ENCODE measurements at places on chromosomes 5 and 9.

- no peak for DNase-seq
These were observed 62.7 kb downstream of the ZSWIM6 start for GRCh38 chr5:61394793-61395192.

GRCh38 chr5:176899946-176900779, 1.0 kb upstream of the HK3 start:
- DNase-seq: no peak

DNA sequence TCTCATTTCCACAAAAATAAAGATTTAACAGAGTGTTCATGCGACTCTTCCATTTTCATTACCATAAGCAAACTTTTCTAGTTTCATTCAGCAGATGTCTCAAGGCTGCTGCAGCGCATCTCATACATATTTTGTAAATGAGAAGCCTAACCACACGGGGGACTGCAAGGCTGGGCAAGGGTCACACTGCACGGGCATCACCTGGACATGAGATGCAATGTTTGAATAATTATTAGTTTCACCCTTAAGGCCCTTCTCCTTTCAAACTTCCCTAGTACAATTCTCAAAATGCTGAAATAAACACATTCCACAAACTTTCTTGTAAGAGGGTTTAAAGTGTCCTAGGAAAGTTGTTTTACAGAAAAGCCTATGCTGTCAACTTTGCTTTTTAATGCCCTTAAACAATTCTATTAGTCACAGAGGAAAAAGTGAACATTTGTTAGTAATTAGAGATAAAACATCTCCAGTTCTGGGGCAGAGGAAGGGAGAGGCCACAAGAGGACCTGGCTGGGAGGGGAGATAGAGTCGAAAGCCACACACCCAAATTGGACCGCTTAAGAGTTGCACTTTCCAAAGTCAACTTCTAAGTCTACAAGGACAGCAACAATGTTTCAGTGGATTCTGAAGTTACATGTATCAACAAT, 1.3 kb downstream of the DENND1A start:
- DNase-seq: no peak

- no peak for DNase-seq
These were observed 138.3 kb downstream of the RFK start for GRCh38 chr9:76255781-76256455.

DNA sequence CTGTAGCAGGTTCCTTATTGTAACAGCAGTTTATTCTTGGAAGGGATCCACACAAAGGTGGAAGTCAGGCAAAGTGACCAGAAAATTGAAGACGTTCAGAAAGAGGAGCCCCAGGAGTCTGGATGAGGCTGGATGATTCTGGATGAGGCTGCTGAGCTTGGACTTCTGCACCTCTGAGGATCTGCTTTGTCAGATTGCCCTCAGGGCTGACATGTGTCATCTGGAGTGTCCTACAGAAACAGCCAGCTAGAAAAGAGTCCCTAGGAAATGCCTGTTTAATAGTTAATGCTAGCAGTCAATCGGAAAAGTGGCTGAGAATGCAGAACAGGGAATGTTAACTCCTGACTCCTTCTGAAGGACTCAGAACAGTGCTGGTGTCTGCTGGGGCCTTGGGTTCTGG, 236.4 kb downstream of the LRRC70 start:
- DNase-seq: no peak

DNA sequence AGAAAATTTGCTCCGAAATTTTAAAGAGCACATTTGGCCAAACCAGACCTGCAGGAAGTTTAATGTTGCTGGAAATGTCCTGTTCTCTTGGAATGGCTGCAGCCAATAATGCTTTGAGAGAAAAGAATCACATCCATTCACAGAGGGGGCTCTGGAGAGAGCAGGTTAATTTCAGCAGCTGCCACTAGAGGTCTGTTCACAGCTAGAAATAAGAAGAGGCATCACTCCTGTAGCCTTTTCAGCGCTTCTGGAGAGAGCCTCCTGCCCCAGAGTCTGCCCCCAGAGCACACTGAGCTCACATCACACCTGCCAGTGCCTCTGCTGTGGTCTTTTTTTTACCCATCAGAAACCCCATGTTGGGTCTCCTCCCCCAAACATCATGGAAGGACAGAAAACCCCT, 124.8 kb upstream of the RAD23B start:
- no peak for DNase-seq

DNA sequence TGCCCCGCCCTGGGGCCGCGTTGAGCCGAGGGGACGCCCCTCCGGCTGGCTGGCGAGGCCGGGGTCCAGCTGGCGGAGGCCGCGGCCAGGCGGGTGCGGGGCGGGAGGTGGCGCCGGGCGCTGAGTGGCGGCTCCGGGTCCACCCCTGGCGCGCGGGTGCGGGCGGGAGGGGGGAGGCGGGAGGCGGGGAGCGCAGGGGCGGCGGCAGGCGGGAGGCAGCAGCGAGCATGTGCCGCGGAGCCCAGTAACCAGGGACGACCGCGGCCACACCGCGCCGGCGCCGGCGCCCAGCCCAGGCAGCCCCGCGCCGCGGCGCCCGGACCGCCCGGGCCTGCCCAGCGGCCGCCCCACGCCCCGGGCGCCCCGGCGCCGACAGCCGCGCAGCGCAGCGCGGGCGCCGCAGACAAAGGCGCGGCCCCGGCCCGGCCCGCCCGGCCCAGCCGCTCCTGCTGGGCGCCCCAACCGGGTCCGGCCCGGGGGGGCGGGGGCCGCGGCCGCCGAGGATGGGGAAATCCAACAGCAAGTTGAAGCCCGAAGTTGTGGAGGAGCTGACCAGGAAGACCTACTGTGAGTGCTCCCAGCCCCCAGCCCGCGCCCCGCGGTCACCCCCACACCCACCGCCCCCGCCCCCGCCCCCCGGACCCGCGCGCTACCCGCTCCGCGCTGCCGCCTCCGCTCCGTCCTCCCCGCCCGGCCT, at the start of gene NCS1:
Gene NCS1 (plus strand): TSS at position 244 of the 697 bp plus-strand sequence. CDS start 260 bp downstream, at position 504.
- DNase-seq: peak; percentile 19

GRCh38 chr9:134263596-134263995, 62.7 kb upstream of the RXRA start:
- no peak for DNase-seq

DNA sequence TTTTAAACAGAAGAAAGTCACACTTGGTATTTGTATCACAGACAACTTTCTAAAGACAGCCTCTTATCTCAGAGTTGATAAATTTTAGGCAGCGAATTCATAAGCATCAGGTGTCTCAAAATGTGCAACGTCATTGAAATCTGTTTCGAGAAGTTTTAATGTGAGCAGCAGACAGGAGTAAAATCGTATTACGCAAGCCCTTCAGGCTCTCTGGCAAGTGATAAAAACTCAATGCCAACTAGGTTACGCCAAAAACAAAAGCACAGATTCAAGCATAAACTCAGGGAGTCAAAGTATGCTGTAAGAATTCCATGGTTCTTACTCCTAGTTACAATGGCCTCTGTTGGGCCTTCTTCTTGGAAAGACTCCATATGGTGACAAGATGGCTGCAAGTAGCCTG, 244.7 kb downstream of the SEMA5A start:
- DNase-seq: no peak

GRCh38 chr5:123398058-123398733, 25.0 kb downstream of the CEP120 start:
- DNase-seq: no peak

DNA sequence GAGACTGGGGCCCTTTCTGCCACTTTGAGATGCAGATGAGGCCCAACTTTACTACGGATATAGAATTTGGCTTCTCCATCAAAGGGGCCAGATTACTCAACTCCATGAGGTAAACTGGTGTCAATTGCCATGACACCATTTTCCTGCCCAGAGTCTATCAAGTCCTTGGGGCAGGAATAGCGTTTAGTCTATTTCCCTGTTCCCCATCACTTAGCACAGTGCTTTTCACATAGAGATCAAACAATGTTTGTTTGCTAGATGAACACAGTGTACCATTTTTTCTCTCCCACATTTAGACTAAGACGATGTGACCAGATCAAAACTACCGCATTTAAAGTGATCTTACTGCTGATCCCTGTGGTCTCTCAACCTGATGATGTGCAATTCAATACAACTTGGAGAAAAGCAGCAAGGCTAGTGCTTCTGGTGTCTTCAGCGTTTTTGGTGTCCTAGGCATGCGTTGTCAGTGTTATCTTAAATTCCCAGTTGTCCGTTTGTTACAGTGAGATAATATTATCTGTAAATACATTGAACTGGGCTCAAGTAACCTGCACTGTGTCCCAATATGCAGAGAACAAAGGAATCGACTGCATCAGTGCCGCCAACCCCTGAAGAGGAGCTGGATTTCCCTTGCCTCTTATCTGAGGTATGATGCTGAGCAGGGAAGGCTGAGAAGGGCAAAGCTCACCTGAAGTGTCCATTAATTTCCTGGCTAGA, 446.2 kb downstream of the PLK2 start:
- no peak for DNase-seq

DNA sequence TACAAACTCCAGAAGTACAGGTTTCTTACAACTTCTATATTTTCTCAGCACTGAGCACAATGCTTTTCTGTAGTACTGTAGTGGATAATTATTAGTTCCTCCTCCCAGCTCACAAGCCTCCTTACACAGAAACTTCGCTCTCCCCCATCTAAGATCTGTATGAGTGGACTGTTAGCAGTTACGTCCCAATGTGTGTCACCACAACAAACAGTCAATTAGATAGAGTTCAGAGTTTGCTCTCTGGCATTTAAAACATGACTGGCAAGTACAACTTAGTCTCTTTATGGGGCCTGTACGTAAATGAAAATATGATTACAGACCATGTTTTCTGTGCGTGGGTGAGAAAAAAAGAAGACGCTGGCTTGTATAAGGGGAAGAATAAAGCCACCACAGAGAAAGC, 631.4 kb upstream of the DMAC1 start:
- DNase-seq: no peak

DNA sequence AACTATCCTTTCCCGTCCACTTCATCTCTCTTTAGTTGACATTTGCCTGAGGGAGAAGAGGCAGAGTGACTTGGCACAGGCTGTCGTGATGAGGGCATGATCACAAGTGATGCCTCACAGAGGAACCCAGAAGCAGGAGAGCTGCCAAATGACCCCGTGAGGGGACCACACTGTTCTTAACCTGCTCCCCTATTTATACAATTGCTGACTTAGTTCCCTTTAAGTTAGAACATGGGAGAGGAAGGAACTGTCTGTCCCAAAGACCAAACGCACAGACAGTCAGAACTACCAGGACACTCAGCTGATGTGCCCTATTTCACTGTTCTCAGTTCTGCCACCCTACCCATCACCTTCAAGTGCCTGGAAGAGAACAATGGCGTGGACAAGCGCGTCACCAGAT, 73.7 kb downstream of the SLC1A3 start:
- no peak for DNase-seq

- DNase-seq: no peak
These were observed 19.7 kb downstream of the MEGF9 start for GRCh38 chr9:120694559-120694958.

- no peak for DNase-seq
These were observed 81.3 kb upstream of the ERCC6L2 start for GRCh38 chr9:95793924-95794828.

- DNase-seq: no peak
These were observed 21.3 kb downstream of the NAIF1 start for GRCh38 chr9:128045831-128046230.

- no peak for DNase-seq
These were observed 115.8 kb upstream of the SLC25A48 start for GRCh38 chr5:135718651-135719050.

DNA sequence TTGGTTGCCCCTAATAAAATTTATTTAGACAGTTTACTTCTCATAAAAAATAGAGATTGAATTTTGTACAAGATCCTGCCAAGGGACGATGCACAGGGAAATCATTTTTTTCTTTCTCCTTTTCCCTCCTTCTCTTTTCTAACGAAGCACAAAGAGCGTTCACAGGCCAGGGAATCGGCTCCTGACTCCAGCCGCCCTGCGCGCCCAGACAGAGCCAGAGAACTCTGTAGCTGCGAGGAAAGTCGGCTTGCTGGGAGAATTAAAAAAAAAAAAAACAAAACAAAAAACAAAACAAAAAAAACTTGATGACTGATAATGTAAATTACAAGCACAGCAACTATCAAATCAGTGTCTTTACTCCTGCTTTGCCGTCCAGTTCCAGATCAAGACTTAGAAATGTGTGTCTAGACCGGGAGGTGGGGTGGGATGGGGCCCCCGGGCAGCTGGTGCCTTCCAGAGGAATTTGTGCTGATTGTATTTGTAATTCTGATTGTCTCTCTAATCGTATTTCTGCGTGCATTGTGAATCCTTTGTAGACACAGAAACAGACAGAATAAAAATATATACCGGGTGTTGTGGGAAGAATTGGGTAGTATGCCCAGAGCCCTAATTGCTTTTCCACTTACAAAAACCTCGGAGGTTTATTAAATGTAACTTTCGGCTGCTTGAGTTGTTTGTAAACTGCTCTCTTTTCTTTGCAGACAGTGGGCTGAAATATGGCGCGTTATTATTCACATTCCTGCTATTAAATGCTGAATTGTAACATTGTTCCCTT, 3.6 kb upstream of the OTP start:
- DNase-seq: no peak

- no peak for DNase-seq
These were observed 73.8 kb upstream of the IL17B start for GRCh38 chr5:149452665-149453617.

- DNase-seq: no peak
These were observed 135.5 kb upstream of the CPEB4 start for GRCh38 chr5:173752653-173753052.

- no peak for DNase-seq
These were observed 16.9 kb upstream of the ERAP2 start for GRCh38 chr5:96859375-96859774.

- no peak for DNase-seq
These were observed 61.4 kb upstream of the EPB41L4A start for GRCh38 chr5:112480501-112480900.

GRCh38 chr9:4344946-4345345, 45.1 kb upstream of the GLIS3 start:
- DNase-seq: peak; percentile 12

DNA sequence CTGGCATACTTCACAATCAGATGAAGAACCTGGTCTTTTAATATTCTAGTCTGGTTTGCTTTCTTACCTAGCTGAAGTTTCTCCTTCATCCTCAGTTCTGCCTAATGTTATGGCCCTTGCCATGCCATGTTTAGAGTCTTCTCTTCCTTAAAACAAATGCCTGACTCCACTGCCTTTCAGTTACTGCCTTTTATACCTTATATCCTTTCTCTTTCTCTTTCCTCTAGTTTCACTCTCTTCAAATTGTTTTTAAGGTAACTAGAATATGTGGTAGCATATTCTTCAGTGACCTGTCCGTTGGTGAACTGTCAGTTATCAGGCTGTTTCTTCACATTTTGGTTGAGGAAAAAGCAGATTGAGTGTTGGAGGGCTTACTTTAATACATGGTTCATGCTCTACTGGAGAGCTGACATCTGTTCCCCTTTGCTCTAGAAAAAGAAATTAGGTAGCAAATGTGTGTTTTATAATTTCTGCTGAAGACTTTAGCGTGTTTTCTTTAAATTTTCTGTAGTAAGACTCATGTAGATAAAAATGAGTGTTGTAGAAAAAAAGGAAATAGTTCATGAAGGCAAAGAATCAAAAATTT, 103.8 kb downstream of the DMXL1 start:
- DNase-seq: no peak

GRCh38 chr5:6395102-6395445, 16.7 kb upstream of the MED10 start:
- no peak for DNase-seq
